ENCODE measurements at places on chromosomes 1 and 21. TPM values are rescaled to one million over a fixed set of nuclear protein-coding genes. Genes with fewer than 3 reads are reported as not detected.

- DNase-seq, result peak; percentile 59
- H3K27me3 ChIP-seq, result no peaks in the 10 kb centered on the region
Observed at GRCh38 chr1:54810153-54810942, 9.2 kb upstream of the TTC22 start.

GRCh38 chr1:116981521-116982037 lies 20.0 kb upstream of the CD101 start:
- H3K4me3 ChIP-seq, result no peak overlapping the region
- H3K27me3 ChIP-seq, result no peaks in the 10 kb centered on the region
- DNase-seq, result no peak
- no peak overlapping the region for H3K27ac ChIP-seq
- peaks cover 9% of the 10 kb centered on the region for H3K4me1 ChIP-seq
- no peaks in the 10 kb centered on the region for H3K36me3 ChIP-seq

GRCh38 chr1:19635646-19636045 lies 8.5 kb upstream of the NBL1 start:
- H3K27me3 ChIP-seq, result no peaks in the 10 kb centered on the region
- no peak overlapping the region for H3K27ac ChIP-seq
- DNase-seq, result no peak
- no peaks in the 10 kb centered on the region for H3K36me3 ChIP-seq
- H3K4me3 ChIP-seq, result no peak overlapping the region

GRCh38 chr1:226934483-226935237 lies 5.4 kb upstream of the COQ8A start:
- no peak overlapping the region for H3K27ac ChIP-seq
- H3K27me3 ChIP-seq, result no peaks in the 10 kb centered on the region
- peaks cover 15% of the 10 kb centered on the region for H3K4me1 ChIP-seq
- DNase-seq, result no peak
- H3K36me3 ChIP-seq, result no peaks in the 10 kb centered on the region

DNA sequence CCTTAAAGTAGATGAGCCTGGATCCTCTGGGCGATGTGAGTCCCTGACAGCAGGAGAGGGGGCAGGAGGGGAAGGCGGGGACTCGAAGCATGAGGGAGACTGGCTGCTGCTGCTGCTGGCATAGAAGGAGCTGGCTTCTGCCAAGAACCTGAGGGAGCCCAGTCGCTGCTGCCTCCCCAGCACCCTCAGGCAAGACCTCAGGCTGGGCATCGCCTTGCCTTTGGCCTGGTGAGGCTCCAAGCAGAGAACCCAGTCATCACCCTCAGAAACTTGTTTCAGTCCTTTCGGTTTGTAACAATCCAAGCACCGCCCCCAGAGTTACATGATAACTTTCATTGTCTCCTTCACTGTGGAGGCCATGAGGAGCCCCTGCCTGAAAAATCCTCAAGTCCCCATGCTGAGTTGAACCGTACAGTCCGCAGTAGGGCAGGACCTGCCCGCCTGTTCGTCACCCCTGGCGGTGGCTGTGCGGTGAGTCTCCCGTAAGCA lies 38.8 kb downstream of the POFUT2 start:
- H3K27ac ChIP-seq, result no peak overlapping the region
- DNase-seq, result no peak
- H3K27me3 ChIP-seq, result no peaks in the 10 kb centered on the region
- H3K4me1 ChIP-seq, result no peaks in the 10 kb centered on the region
- no peak overlapping the region for H3K4me3 ChIP-seq

Gene GJA9
- not detected for total RNA-seq

Gene KIAA1614
- 0.61 TPM for total RNA-seq

Gene SLC16A4
- total RNA-seq, result 0.90 TPM
